ENCODE measurements at places on chromosomes 3 and 15.

GRCh38 chr3:185915642-185916041 lies 22.2 kb downstream of the TRA2B start:
- DNase-seq = no peak

GRCh38 chr3:129593595-129594339 lies 12.7 kb downstream of the PLXND1 start:
- no peak for DNase-seq

DNA sequence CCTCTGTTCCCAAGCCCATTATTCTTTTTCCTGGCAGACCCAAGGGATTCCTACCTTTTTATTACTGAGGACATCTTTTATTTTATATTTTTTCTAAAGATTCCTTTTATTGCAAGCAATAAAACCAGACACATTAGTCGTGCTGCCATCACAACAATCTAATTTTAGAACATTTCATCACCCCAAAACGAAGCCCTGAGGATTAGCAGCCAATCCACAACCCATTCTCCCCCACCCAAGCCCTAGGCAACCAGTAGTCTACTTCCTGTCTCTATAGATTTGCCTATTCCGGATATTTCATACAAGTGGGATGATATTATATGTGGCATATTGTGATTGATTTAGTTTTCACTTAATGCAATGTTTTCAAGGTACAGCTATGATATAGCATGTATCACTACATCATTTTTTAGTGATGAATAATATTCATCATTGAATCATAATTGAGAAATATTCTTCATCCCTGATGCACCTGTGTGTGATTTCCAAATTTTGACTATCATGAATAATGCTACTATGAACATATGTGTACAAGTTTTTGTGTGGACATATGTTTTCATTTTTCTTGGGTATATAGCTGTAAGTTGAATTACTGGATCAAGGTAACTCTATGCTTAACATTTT lies 65.7 kb downstream of the IL1RAP start:
- DNase-seq = no peak

- no peak for DNase-seq
Observed at GRCh38 chr3:36923523-36923943, 21.3 kb downstream of the TRANK1 start.

GRCh38 chr3:15923640-15924405 lies 126.0 kb upstream of the ANKRD28 start:
- no peak for DNase-seq

DNA sequence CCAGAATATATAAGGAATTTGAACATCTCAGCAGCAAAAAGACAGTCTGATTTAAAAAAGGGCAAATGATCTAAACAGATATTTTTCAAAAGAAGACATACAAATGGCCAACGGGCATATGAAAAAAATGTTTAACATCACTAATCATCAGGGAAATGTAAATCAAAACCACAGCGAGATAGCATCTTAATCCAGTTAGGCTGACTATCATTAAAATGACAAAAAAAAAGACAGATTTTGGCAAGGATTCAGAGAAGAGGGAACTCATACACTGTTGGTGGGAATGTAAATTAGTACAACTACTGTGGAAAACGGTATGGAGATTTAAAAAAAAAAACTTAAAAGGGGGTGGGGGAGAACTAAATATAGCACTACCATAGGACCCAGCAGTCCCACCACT lies 47.9 kb downstream of the RNF13 start:
- no peak for DNase-seq

DNA sequence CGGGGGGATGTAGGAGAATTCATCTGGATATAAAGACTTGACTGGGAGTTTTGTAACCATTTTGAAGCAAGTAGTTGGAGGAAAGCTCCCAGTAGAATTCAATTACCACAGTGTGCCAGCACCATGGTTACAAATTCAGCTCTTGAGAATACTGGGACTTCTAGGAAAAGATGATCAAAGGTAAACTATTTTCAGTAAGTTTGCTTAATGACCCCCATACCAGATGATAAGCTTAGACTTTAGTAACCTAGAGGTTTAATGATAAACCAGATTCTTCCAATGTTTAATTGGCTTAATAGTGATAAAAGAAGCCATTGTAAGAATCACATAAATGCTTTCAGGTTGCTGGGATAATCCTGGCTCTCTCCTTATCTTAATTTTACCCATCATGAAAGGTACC lies 22.3 kb downstream of the AP4E1 start:
- no peak for DNase-seq

- no peak for DNase-seq
Observed at GRCh38 chr3:47005212-47006144, 26.0 kb downstream of the NBEAL2 start.

GRCh38 chr15:29064290-29064689 lies 178.5 kb downstream of the APBA2 start:
- no peak for DNase-seq

- no peak for DNase-seq
Observed at GRCh38 chr3:170598091-170598502, 12.2 kb upstream of the SLC7A14 start.

GRCh38 chr3:149145974-149146373 lies 16.5 kb downstream of the HPS3 start:
- no peak for DNase-seq

DNA sequence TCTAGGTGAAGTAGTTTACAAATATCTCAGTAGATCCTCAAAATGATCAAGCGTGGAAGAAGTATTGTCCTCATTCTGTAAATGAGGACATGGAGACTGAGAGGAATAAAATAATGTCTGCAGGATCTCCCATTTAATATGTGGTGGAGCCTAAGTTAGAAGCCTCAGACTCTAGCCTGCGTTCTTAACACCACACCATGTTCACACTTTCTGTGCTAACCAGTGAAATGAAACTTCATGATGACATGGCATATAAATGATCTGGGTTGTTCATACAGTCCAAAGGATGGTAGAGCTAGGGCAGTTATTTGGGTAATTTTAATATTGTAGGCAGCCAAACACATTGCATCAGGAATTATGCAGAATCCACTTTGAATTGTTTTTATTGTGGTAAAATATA lies 25.1 kb upstream of the APH1B start:
- no peak for DNase-seq

GRCh38 chr3:37645517-37646380 lies 215.9 kb upstream of the CTDSPL start:
- no peak for DNase-seq

- DNase-seq = no peak
Observed at GRCh38 chr15:86915811-86916331, 836.2 kb downstream of the AGBL1 start.

DNA sequence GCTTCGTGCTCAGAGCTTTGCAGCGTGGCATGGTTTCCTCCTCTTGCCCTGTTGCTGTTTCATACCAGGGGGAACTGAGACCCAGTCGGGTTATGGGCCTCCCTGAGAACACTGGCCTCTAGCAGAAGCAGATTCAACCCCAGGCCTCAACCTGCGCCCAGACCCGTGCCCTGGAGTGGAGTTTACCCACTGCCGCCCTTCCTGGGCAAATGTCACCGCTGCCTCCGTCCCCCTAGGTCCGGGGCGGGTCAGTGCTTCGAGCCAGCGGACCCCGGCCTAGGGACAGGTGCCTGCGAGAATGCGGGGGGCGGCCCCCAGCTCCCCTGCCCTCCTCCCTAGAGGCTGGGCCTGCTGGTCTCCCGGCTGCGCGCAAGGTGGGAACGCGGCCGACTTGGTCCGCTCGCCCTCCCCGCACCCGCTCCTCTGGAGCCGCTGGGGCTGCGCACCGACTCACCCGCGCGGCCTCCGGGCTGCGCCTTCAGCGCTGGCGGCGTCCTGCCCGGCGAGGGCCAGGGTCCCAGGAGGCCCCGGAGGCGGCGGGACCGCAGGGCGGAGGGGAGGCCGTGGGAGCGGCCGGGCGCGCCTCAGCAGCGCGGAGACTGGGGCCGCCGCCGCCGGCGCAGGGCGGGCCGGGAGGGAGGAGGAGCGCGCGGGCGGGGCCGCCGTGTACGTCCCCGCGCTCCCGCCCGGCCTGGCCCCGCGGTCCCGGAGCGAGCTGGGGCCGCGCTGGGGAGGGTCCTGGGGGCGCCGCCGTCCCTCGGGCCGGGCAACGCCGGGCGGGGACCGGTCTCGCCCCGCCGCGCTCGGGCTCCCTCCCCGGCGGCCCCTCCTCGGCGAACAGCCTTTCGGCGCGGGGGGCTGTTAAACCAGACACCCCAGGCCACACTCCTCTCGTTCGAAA lies at the start of gene PIGZ:
Gene PIGZ (minus strand): TSS at position 601 of the 901 bp plus-strand sequence. CDS start 16,802 bp downstream, outside the sequence.
- no peak for DNase-seq

GRCh38 chr15:57213862-57214261 lies 162.4 kb upstream of the CGNL1 start:
- DNase-seq = no peak

DNA sequence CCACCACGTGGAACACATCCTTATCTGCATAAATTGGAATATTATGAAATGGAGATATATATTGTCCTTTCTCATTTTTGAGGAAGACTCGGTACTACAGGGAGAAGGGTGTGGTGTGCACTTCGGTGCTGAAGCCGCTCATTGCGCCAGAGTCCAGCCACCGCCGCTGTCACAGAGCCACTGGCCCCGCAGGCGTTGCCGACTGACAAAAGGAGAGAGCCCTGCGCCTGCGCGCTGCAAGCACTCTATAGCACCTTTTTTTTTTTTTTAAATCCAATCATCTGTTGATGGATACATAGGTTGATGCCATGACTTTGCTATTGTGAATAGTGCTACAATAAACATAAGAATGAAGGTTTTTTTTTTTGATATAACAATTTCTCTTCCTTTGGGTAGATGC lies 130.0 kb upstream of the TBC1D5 start:
- DNase-seq = no peak

DNA sequence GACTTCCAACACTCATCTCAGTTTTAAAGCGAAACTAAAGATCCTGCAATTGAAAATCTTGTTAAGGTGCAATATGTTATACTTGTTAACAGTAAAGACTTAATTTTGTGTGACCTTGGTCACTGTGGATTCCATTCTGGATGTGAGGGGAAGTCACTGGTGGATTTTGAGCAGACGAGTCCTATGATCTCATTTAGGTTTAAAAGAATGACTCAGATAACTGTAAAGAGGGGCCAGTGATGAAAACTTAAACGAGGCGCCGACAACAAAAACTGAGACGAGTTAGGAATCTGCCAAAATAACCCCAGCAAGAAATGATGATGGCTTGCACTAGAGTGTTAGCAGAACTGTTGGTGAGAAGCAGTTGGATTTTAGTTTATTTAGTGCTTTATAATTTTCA lies 56.5 kb downstream of the LRRC28 start:
- DNase-seq = no peak

DNA sequence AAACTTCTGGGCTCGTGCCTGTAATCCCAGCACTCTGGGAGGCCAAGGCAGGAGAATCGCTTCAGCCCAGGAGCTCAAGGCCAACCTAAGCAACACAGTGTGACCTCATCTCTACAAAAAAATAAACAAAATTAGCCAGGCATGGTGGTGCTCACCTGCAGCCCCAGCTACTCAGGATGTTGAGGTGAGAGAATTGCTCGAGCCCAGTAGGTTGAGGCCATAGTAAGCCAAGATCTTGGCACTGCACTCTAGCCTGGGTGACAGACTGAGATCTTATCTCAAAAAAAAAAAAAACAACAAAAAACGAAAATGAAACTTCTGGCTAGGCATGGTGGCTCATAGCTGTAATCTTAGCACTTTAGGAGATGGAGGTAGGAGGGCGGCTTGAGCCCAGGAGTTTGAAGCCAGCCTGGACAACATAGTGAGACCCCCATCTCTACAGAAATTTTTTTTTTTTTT lies 53.7 kb downstream of the PIK3CB start:
- no peak for DNase-seq

DNA sequence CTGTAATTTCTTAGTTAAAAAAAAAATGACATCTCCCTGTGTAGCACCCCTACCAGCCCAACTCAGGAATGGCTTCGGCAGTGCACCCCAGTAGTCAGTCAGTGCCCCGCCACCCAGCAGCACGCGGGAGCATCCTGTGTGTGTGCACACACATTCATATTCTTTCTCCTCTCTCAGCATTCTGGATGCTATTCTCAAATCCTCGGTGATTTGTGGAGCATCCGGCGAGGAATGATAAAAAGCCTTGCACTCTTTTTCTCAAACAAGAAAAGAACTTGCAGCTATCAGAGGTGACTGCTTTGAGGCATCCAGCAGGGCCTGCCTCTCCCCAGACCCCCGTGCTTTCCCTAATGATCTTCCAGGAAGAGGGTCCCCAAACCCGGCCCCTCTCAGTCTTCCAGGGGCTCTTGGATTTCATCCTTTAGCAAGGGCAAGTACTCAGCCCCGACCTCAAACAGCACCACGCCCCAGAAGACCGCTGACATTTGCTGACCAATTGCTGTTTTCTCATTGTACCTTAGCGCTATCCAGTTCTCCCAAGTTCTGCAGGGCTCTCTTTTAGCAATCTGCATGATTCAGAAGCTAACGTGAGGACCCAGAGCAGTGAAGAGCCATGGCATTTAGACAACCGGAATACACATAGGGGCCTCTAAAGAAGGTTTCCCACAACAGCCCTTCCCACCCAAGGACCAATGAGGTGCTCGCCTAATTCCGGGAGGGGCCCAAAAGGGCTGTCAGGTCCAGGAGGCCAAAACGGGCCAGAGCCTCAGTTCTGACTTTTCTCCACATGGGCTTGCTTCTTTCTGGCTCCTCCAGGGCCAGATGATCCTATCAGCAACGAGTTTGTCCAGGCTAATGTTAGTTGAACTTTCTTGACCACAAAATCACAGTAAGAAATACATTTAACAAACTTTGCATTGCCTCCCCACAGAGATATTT lies 72.2 kb downstream of the FAM174B start:
- no peak for DNase-seq

GRCh38 chr3:50972029-50972428 lies 297.3 kb downstream of the DOCK3 start:
- no peak for DNase-seq

GRCh38 chr3:59879031-59879581 lies 829.3 kb upstream of the CFAP20DC start:
- DNase-seq = no peak

DNA sequence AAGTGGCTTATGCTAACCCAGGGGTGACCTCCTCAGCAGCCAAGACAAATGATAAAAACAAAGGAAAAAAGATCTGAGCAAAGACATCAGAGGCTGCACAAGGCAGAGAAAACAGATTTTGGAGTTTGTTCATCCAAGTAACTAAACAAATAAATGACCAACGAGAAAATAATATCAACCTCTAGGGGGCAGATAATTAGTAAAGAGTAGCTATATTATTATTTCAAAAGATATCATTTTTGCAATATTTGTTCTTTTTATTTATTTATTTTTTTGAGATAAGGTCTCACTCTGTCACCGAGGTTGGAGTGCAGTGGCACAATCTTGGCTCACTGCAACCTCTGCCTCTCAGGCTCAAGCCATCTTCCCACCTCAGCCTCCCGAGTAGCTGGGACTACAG lies 101.8 kb downstream of the PCCB start:
- DNase-seq = no peak

Data from osteocyte (in vitro differentiated cells).